Stimulated activated CD8-positive, alpha-beta memory T cell treated with anti-CD3 and anti-CD28 coated beads, Interleukin-4, amount 100 ng/mL, for 1 hour (primary cell): ENCODE measurements at places on chromosomes 16 and 17.

DNA sequence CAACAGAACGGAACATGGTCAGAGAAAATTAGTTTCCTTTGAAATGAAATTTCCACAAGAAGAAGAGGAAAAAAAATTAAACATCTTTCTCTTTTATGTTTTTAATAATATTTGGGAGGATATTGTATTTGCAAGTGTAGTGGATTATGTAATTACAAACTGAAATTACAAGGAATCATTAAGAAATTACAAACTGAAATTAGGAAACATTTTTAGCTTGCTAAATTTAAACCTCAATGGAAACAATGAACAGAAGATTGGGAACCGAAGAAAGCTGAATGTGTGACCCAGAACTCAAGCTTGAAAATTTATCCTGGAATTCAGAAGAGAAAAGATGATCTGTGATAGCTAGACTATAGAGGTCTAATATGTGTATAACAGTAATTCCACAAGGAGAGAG is 4.4 kb upstream of the PIK3R5 start:
- DNase-seq, result no peak

GRCh38 chr16:26712876-26713275 is 353.9 kb upstream of the C16orf82 start:
- no peak for DNase-seq

GRCh38 chr17:7114875-7115614 is 423 bp upstream of the ASGR2 start:
- DNase-seq, result no peak

DNA sequence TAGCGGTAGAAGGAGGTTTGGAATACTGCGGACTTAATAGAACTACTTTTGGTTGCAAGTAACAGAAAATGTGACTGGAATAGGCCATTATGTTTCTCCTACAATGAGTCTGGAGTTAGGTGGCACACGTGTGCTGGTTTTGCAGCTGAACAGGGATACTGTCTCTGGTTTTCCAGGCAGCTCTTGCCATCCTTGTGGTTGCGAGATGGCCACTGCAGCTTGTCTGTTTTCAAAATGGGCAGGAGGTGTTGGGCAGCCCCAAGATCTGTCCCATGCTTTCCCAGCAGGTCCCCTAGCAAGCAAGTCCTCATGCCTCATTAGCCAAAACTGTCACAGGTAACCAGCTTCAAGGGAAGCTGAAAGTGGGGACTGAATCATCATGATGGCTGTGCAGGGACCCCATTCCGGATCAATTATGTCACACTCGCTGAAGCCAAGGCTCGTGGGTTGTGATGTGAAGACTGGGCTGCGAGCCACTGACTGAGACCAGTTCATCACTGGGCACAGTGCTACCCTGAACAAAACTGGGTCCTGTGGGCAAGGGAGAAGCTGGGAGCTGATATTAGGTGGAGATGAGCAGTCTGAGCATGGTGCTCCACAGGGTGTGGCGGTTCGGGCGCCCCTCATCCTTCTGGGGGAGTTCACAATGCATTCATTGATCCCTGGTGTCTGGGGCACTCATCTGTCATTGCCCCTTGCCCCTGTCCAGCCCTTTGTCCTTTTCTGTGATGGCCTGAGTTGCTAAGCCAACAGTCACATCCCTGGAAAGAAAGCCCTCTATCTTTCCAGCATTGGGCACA is 82.1 kb downstream of the KSR1 start:
- DNase-seq, result no peak

- DNase-seq, result no peak
These were observed 29.6 kb downstream of the RCVRN start for GRCh38 chr17:9875441-9875840.

GRCh38 chr17:36705874-36706731 is 104.7 kb downstream of the MRM1 start:
- peak; percentile 21 for DNase-seq

GRCh38 chr16:8956265-8957062 is 7.2 kb downstream of the USP7 start:
- no peak for DNase-seq
